ENCODE measurements at places on chromosomes 13 and 19. TPM values are rescaled to one million over a fixed set of nuclear protein-coding genes. Genes with fewer than 3 reads are reported as not detected.

DNA sequence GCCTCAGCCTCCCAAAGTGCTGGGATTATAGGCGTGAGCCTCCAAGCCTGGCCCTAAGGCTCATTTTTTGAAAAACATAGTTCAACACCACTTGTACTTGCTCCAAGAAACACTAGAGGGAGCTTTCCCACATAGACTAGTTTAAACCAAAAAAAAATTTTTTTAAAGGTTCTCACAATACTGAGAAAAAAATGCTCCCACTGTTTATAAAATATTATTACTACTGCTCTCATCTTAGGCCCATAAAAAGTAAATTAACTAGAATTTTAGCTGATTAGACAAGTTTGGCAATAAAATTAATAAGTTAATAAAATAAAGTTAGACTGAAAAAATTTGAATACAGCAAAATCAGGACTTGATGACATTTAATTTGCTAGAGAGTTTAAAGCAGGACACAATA lies 109.5 kb downstream of the TBC1D4 start:
- no peak for DNase-seq

GRCh38 chr13:20567881-20568528 lies 1.0 kb downstream of the IFT88 start:
- no peak for DNase-seq

ZNF180 gene
- 8.4 TPM for total RNA-seq

DNA sequence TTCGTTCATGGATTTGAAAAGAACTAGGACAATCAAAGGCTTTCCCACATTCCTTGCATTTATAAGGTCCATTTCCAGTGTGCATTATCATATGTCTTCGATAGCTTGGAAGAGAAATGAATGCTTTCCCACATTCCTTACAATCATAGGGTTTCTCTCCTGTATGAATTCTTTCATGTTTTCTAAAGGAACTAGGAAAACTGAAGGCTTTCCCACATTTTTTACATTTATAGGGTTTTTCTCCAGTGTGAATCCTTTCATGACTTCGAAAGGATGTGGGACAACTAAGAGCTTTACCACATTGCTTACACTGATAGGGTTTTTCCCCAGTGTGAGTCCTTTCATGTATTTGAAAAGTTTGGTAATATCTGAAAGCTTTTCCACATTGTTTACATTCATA lies 19.8 kb downstream of the ZNF709 start:
- DNase-seq: no peak

- peak; percentile 66 for DNase-seq
Observed at GRCh38 chr19:14472202-14472938, 2.8 kb downstream of the PTGER1 start.

STOML3 gene
- not detected for total RNA-seq

DNA sequence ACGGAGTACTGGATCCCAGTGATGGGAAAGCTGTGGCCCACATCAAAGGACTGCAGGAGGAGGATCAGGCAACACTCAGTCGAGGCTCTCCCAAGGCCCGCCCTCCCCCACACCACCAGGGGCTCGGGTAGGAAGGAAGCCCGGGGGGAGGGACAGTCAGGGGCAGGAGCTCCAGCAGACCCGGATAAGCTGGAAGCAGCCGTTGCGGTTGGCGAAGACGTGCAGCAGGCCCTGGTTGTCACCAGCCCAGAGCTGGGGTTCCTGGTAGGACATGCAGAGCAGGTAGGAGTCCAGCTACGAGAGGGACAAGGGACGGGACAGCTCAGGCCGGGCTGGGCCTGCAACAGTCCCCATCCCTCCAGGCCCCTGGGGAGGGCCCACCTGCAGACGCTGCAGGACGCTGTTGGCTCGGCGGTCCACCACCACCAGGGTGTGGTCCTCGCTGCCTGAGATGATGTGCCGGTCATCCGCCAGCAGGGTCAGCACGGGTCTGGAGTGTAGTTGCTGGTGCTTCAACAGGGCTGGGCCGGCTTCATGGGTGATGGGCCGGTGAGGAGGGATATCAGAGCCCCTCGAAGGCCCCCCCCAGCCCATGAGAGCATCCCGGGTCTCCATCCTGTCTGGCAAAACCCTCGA lies 1.9 kb downstream of the GNG14 start:
- no peak for DNase-seq

DNA sequence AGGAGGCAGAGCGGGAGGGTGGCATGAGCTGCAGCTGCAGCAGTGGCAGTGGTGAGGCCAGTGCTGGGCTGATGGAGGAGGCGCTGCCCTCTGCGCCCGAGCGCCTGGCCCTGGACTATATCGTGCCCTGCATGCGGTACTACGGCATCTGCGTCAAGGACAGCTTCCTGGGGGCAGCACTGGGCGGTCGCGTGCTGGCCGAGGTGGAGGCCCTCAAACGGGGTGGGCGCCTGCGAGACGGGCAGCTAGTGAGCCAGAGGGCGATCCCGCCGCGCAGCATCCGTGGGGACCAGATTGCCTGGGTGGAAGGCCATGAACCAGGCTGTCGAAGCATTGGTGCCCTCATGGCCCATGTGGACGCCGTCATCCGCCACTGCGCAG lies 2.0 kb downstream of the EGLN2 start:
- DNase-seq: no peak

- no peak for DNase-seq
Observed at GRCh38 chr13:96646101-96646500, 348.2 kb downstream of the OXGR1 start.

GRCh38 chr13:112065867-112066623 lies 904 bp upstream of the SOX1 start:
- DNase-seq: no peak

- DNase-seq: no peak
Observed at GRCh38 chr19:47601180-47601904, 7.6 kb upstream of the BICRA start.

- no peak for DNase-seq
Observed at GRCh38 chr19:4313847-4314490, 9.6 kb downstream of the FSD1 start.

DNA sequence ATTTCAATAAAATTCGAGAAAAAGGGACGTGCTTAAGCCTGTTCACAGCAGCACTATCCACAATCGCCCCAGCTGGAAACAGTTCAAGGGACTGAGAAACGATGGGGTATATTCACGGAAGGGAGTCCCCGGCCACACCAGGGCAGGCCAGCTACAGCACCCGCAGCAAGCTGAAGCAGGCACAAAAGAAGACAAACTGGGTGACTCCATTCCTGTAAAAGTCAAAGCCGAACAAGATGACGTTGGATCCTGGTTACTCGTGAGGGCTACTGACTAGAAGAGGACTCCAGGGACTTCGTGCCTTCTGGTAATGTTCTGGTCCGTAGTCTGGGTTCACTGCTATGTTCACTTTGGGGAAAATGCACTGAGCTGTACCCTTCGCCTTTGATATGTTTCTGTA lies 57.6 kb downstream of the COL4A1 start:
- no peak for DNase-seq

- no peak for DNase-seq
Observed at GRCh38 chr13:77511552-77511951, 24.0 kb upstream of the SCEL start.

GRCh38 chr19:12163826-12164225 lies 930 bp downstream of the ZNF136 start:
- no peak for DNase-seq

CYP2A7 gene
- total RNA-seq: not detected

DNA sequence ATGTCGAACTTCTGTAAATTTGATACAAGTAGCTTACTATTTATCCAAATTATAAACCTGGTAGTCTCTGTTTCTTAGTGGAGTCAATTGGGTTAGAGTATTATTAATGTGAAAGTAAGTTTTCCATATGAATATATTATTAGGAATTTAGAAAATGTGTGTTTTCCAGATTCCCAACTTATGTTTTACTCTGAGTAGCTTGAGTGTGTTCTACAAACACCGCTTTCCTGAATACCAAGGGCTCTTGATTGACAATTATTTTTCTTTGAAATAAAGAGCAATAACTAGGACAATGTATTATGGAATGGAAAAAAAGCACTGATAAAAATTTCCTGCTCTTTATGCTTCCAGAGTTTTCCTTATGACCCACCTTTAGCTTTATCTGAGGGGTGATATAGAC lies 233.6 kb downstream of the POSTN start:
- DNase-seq: no peak

GRCh38 chr13:24270639-24271141 lies 38.7 kb upstream of the C1QTNF9 start:
- peak; percentile 41 for DNase-seq

- DNase-seq: no peak
Observed at GRCh38 chr13:31968473-31968872, 63.1 kb upstream of the FRY start.

SHC2 gene
- total RNA-seq: 73.8 TPM

GRCh38 chr13:100211016-100211710 lies 122.3 kb downstream of the PCCA start:
- DNase-seq: no peak

GRCh38 chr19:17883627-17884410 lies 12.1 kb downstream of the SLC5A5 start:
- DNase-seq: no peak

- DNase-seq: no peak
Observed at GRCh38 chr13:54845351-54845965, 1816.8 kb downstream of the OLFM4 start.

GRCh38 chr13:99829593-99830239 lies 141.9 kb downstream of the ZIC5 start:
- no peak for DNase-seq

TMEM238 gene
- total RNA-seq: 2.0 TPM

RFPL4A gene
- not detected for total RNA-seq
